T-cell (primary cell): ENCODE measurements at places on chromosomes 7 and 10.

DNA sequence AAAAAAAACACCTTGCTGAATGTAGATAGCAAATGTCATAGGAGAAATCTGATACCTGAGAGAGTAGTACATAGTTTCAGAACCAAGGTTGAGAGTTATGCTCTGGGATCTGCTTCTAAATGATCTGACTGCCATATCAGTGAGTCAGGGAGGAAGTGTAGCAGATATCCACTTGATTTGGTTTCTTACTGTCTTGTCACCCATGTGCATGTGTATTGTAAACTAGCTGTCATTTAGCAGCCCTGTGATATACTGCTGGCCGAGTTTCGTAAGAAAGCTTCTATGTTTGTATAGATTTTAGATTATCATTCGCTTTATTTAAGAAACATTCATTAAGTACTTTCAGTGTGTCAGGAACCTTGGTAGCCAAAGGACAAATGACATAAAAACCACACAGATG is 42.0 kb downstream of the SP4 start:
- no peak for DNase-seq

DNA sequence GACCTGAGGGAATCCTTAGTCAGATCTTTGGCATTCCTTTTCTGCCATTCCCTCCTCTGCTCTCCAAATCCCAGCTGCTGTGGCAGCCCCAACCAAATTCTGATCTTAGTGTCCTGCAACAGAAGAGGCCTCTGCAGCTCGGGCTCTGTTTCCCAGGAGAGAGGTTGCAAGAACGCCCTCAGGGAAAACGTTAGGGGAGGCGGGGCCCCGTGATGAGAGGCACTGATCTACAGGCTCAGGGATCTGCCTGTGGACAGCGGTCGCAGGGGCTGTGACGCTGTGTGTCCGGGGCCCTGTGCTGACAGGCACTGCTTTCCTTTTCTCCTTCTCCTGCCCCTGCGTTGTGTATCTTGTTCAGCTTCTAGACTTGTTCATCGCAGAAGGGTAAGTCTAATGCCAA is 57.3 kb upstream of the DPYSL4 start:
- no peak for DNase-seq

GRCh38 chr7:50865450-50865849 is 82.8 kb upstream of the GRB10 start:
- DNase-seq: no peak

- no peak for DNase-seq
Observed at GRCh38 chr10:4426866-4427265, 399.1 kb upstream of the AKR1E2 start.

GRCh38 chr7:137950263-137950621 is 51.6 kb downstream of the CREB3L2 start:
- no peak for DNase-seq
